Omental fat pad (tissue), 4 donors: ENCODE measurements at places on chromosomes 13 and 19.

DNA sequence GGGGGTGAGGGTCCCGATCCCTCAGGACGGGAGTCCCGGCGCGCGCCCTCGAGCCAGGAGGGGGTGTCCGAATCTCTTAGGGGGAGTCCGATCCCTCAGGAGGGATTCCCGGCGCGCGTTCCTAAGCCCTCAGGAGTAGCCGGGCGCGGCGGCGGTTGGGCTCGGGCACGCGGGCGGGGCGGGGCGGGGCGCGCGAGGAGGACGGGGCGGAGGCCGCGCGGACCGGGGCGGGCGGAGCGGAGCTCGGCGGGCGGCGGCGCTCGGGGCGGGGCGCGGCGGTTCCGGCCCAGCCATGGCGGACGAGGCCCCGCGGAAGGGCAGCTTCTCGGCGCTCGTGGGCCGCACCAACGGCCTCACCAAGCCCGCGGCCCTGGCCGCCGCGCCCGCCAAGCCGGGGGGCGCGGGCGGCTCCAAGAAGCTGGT lies at the start of gene CUL4A:
Gene CUL4A (plus strand): TSS at position 278 of the 423 bp plus-strand sequence. CDS start 15 bp downstream, at position 293.
- DNase-seq = no peak

DNA sequence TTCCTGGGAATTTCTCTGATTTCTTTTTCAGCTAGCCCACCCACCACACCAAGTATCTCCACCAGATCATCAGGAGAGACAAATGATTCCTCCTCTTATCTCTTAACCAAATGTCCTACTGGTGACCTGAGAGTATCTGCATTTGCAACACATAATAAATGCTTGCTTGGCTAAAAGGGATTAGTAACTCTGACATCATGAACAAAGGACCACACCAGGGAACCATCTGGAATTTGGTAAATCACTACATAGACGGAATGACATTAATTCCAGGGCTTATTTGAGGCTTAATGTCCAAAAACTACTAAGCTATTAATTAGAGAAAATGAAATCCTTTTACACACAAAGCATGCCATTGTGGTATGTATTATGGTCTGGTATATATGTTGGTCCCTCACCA lies 139.0 kb downstream of the RAP2A start:
- DNase-seq = no peak

GRCh38 chr13:102487330-102487729 lies 85.5 kb upstream of the FGF14 start:
- no peak for DNase-seq

GRCh38 chr19:44942067-44942571 lies at the start of gene APOC4:
Gene APOC4, plus strand, starts transcription at chr19:44942237. Its CDS starts 41 bp downstream, at chr19:44942278.
- no peak for DNase-seq

- no peak for DNase-seq
Measured at GRCh38 chr19:5799247-5800241, 5.3 kb upstream of the NRTN start.

- no peak for DNase-seq
Measured at GRCh38 chr13:51645154-51645650, 60.9 kb downstream of the WDFY2 start.

DNA sequence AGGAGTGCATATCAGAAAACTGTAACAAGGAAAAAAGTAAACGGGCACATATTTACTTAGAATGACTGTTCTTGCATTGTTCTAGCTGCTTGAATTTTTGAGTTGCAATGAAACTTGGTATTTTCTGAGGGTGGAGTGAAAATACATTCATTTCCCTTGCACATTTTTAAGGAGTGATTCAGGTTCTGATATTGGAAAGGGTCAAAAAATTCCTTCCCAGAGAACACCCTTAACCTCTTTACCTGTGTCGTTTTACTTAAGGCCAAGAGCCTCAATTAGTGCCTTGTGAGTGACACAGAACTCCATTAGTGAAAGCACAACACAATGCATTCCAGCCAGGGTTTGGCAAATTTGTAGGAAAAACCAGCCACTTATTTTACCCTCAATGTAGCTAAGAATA lies 2.3 kb downstream of the ITGBL1 start:
- no peak for DNase-seq

DNA sequence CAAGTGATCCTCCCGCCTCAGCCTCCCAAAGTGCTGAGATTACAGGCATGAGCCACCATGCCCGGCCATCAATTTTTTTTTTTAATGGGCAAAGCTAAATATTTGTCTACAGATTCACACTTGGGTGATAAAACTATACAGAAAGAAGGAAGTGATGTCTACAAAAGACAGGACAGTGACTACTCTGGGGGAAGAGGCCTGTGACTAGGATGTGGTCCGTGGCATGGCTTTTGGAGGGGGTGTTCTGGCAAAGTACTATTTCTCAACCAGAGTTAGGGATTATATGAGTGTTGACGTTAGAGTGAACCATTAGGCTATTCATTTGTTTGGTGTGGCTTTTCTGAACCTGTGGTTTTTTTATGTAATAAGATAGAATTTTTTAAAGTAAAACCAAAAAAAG lies 42.7 kb downstream of the INSR start:
- DNase-seq = no peak

GRCh38 chr13:95382411-95382810 lies 81.2 kb upstream of the ABCC4 start:
- no peak for DNase-seq

- no peak for DNase-seq
Measured at GRCh38 chr19:10258080-10258710, 6.2 kb downstream of the MRPL4 start.

- no peak for DNase-seq
Measured at GRCh38 chr19:55487924-55488687, at the start of gene SSC5D. Gene SSC5D, plus strand, starts transcription at chr19:55488436. Its CDS starts 154 bp downstream, at chr19:55488590.

DNA sequence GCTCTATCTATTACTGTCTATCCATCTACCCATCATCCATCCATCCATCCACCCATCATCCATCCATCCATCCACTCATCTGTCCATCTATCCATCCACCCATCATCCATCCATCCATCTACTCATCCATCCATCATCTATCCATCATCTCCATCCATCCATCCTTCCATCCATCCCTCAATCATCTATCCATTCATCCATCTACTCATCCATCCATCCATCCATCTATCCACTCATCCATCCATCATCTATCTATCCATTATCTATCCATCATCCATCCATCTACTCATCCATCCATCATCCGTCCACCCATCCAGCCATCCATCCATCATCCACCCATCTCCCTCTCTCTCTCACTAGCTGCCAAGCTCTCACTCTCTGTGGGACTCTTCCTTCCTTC lies 13.1 kb upstream of the TIMM13 start:
- DNase-seq = no peak

DNA sequence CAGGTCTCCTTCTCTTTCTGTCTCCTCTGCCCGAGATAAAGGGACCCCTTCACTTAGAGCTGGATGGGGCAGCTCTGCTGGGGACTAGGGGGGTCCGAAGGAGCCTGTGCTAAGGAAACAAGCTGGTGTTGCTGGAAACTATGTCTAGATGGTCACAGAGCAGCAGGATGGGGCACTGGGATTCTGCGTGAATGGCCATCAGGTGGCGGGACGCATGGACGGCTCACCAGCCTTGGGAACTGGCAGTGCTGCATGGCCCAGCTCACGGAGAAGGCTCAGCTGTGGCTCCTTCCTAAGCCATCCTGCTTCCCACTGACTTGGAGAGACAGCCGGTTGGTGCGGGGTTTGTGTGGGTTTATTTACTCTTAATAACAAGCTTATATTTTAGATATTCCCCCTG lies 411.8 kb downstream of the ZNF536 start:
- DNase-seq = no peak

DNA sequence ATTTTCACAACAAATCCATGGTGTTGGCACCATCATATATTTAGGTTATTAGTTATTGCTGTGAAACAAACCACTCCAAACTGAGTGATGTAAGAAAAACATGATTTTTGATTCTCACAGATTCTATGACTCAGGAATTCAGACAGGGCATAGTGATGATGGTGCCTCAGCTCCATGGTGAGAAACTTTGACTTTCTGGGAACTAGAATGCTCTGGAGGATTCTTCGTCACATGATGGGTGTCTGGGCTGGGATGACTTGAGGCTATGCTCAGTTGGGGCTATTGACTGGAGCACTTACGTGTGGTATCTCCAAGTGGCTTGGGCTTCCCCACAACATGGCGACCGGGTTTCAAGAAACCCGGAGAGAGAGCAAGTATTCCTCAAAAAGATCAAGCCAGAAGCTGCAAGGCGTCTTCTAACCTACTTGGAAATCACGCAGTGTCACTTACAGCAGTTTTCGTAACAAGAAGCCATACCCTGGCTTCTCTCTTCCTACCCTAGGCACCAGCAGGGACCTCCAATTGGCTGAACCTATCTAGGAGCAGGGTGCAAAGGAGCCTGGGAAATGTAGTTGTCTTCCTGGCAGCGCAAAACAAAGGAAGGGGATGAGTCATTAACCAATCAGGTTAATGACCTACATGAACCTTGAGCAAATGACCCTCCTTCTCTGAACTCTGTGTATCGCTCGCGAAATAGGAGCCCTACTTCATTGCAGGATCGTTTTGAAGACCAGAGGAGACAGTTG lies 22.4 kb downstream of the VAV1 start:
- no peak for DNase-seq

DNA sequence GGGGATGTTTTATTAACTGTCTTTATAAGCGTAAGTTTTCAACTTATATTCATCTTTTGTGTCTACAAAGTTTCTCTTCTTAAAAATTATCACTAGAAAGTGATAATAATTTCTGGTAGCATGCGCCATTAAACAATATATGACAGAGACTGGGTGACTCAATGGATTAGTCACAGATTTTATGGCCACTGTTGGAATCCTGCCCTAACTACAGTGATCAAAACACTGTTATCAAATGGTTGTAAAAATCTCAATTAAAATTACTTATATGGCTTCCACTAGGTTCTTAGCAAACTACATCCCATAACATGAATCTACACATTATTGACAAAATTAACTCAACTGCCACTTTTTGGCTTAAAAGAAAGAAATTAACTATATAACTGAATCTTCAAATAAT lies 350.0 kb downstream of the DACH1 start:
- no peak for DNase-seq

DNA sequence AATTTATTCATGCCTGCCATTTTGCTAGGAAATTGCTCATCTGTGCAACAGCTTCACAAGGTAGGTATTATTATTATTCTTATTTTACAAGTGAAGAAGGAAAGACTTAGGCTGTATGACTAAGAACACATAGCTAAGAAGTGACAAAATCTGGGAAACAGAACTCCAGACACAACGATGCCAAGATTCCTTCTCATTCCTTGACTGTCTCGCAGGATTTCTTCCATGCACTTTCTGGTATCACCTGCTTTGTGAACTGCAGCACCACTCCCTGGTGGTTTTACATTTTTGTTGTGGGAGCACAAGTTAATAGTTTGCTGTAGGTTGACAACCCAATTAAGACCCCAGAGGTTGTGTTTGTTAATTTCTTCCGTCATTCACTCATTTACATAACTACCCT lies 188.5 kb downstream of the LACC1 start:
- no peak for DNase-seq

DNA sequence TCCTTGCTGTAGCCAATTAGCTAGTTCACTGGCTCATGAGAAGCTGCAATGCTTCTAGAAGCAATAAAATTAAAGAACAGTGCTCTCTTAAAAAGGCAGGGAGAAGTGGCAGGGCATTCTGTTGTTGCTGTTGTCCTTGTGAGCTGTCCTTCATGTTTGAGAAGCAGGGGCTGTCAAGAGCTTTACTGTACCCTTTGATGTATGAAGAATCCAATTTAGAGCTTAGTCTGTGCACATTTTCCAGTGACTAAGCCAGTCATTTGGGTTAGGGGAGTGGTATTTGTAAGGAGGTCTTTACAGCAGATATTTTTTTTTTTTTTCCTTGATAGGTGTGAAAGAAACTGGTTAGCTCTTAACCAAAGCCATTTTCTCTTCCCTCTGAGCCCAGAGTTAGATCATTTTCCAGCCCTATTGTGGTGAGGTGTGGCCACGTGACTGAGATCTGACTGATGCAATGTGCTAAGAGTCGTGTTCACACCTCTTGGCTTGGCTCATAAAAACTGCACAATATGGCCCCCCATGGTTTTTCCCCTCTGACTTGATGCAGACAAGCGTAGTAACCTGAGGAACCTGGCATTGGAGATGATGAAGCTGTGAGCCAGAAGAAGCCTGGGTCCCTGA lies 309.6 kb upstream of the TMTC4 start:
- DNase-seq = no peak

DNA sequence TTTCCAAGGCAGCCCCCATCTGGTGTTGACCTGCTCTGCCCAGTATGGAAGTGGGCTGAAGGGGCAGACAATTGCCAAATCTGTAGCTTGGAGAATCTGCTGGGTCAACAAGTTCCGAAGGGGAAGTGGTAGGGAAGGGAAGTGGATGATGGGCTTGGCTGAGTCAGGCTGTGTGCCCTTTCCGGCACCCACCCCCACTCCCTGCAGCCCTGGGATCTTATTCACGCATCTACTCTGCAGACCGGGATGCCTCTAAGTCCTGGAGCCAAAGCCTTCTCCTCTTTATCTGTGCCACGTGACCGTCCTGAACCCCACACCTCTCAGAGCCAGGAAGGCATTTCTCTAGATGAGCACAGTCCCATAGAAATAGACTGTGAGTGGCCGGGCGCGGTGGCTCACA lies 7.5 kb upstream of the C5AR2 start:
- no peak for DNase-seq

GRCh38 chr19:20999731-21000352 lies 20.6 kb upstream of the ZNF430 start:
- DNase-seq = peak; percentile 42

- DNase-seq = no peak
Measured at GRCh38 chr19:4115050-4115817, 8.7 kb downstream of the MAP2K2 start.

DNA sequence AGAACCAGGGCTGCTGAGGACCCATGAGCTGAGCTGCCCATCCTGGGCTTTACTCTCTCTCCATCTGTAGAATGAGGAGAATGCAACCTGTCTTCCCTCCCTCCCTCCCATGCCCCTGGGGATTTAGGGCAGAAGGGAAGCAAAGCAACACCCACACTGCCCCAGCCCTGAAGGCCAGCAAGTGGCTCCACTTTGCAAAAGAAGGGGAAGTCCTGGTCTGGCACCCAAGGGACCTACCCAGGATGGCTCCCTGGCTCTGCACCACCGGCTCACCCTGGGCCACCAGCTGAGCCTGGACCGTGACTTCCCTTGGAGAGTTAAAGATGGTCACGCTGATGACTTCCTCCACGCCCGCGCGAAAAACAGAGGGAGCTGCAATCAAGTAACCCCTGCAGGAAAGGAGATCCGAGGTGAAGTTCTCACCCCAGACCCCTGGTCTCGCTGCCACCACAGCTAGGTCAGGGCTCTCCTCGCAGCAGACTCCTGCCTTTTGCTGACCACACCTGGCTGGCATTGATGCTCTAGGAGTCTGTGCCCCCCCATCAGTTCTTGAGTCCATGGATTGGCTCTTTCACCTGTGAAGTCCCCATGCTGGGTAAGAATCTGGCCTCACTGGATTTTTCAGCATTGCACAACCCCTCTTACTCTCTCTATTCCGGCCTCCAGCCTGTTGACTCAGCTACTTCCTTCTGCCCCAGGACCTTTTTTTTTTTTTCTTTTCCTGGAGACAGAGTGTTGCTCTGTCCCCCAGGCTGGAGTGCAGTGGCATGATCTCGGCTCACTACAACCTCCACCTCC lies 4.6 kb downstream of the CPAMD8 start:
- no peak for DNase-seq

DNA sequence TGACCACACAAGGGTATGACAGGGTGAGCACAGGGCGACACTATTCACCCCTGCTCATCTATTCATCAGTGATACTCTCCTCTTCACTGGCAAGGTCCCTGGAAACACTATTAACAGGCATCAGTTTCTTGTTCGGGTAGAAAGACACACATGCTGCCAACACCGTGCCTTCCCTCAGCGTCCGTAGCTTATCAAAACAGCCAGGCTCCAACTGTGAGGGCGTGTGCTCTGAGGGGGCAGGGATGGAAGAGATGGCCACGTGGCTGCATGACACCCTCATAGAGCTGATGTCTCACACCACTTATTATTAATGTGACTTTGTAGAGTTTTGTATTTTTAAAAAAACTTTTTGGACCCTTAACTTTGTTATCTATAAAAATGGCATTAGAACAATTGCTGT lies 160.3 kb downstream of the ITGBL1 start:
- DNase-seq = no peak
